ENCODE measurements at places on chromosomes 1 and 21.

- no peak for DNase-seq
These were observed 8.0 kb downstream of the RAB29 start for GRCh38 chr1:205767248-205767647.

GRCh38 chr1:24070821-24071393 is 41.0 kb downstream of the MYOM3 start:
- peak; percentile 78 for DNase-seq

- no peak for DNase-seq
These were observed 50.6 kb upstream of the SLC35A3 start for GRCh38 chr1:99919220-99919619.

DNA sequence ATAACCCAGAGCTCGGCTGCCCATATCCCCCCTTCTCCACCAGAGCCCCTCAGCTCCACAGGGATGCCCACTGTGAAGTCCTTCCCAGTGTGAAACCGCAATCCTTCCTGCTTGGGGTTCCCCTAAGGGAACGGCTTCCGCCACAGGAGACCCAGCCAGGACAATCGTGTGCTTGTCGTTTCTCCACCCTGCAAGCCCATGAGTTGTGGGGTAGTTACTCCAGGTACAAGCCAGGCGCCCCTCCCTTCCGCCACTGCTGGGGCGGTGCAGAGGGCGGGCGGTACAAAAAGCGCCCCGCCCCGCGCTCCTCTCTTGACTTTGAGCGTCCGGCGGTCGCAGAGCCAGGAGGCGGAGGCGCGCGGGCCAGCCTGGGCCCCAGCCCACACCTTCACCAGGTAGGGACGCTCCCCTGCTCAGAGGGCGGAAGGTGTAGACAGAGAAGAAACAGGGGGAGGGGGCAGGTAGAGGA is at the start of gene TINAGL1:
TINAGL1 (plus strand) TSS at position 315 of the 469 bp plus-strand sequence. CDS start 634 bp downstream, outside the sequence.
- no peak for DNase-seq

DNA sequence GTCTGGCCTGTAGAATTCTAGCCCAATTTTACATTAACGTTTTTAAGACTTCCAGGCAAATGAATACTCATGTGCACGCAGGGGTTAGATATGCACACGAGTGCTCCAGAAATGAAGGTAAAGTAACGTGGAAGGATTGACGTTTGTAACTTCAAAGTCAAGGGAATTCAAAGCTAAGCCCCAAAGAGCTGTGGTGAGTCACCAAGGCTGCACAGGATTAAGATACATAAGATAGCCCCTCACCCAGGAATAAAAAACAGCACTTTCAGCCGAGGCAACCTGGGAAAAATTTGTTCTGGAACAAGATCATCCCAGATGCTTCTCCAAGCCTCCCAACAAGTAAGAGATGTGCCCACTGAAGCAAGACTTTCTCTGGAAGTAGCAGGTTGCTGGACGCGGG is 259.6 kb upstream of the PLXNA2 start:
- no peak for DNase-seq

DNA sequence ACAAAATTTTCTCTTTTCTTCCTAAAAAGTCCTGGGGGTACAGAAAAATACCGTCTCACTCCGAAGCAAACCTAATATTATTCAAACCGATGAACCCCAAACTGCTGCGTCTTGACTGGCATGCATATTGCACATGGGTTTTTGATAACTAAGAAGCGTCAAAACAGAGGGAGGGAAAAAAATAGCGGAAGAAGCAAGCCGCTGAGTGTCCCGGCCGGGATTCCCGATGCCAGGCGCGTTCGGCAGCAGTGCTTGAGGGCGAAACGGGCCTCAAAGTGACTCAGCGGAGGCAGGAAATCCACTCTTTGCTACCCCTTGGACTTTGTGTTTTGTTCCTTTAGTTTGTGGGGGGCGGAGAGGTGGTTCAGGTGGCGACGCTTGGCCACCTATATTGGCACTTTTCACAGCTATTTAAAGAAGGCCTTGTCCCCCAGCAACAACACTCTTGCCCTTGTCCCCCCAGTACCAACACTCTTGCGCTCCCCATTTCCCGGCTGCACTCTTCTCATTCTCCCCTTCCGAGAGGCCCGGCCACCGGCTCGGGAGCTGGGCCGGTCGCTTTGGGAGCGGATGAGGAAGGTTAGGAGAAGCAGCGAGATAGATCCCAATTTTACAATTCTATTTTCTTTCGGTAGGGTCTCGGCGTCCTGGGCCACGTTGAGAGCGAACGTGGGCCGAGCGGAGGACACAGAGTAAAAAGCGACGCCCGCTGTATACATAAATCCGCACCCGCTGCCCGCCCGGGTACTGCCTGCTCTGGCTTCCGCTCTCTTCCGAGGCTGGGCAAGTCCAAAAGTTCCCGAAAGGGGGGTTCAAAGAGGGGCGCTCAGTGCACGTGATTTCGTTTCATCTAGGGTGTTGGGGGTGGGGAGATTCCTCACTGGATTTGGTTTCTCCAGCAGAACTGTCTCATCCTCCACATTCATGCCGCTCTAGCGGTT is 2.5 kb downstream of the LMX1A start:
- no peak for DNase-seq

DNA sequence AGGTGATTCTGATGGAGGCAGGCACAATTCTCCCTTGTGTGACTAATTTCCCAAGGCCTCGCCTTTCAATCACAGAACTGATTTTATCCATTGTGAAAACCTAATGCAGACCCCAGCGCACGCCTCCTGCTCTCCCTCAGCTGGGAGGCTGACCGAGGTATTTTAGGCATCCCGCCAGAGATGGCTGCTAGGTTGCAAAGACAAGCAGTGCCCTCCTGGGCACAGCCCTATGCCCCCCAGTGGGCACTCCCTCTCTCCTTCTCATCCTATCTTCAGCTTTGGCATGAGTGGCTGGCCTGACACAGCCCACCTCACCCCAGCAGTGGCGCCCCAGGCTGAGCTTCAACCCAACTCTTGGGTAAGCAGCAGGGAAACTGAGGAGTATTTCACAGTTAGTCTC is 24.2 kb upstream of the ZNF648 start:
- DNase-seq, result no peak

GRCh38 chr1:204410688-204411450 is 748 bp downstream of the PPP1R15B start:
- peak; percentile 14 for DNase-seq

GRCh38 chr1:181040284-181040865 is 6.6 kb downstream of the MR1 start:
- no peak for DNase-seq

DNA sequence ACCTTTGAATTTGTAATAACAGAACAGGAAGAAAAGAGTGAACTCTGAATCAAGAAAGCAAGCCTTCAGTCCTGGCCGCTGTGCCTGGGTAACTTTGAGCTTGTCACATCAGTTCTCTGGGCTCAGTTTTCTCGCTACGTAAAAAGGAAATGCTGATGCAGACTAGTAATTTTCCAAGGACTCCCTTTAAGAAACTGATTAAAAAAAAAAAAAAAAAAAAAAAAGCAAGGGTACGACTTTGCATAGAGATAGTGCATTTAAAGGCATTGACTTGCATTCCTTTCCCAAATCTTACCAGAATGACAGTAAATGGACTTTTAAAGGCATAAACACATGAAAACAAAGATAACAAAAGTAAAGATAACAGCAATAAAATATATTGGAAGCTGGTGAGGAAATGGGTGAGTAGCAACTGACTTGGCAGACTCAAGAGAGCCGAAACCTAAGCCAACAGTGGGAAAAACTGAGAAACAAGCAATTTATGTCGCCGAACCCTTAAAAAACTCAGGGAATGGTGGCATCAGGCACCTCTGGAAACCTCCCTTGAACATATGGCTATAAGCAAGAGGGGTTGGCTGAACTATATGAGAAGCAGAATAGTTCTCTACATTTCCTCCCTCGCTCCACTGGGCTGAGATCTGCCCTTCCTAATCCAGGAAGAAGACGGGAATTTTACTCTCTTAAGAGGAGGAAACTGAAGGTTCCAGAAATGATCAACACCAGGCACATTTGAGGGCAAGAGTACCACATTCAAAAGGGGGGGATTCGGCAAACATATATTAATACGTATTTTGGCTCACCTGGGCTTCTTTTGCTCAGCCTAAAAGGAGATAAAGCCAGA is 189.2 kb downstream of the CDC7 start:
- no peak for DNase-seq

- DNase-seq, result no peak
These were observed 99.8 kb downstream of the MRPL39 start for GRCh38 chr21:25507522-25507921.

- DNase-seq, result no peak
These were observed 134.0 kb downstream of the HIVEP3 start for GRCh38 chr1:41784531-41785274.

- DNase-seq, result no peak
These were observed 101.8 kb downstream of the ROR1 start for GRCh38 chr1:63875636-63876035.

DNA sequence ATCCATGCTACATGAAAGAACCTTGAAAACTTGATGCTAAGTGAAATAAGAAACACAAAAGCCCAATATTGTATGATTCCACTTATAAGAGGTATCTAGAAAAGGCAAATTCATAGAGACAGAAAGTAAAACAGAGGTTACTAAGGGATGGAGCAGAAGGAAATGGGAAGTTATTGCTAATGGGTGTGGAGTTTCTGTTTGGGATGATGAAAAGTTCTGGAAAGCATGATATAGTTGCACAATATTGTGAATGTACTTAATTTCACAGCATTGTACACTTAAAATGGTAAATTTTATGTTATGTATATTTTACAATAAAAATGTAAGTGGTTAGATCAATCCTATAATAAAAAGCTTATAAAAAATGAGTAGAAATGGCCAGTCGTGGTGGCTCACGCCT is 1.6 kb upstream of the NECAP2 start:
- DNase-seq, result no peak

- DNase-seq, result no peak
These were observed 36.5 kb downstream of the SNAP47 start for GRCh38 chr1:227771771-227772170.

GRCh38 chr1:16979475-16980327 is 719 bp downstream of the MFAP2 start:
- DNase-seq, result no peak

GRCh38 chr1:54302951-54303843 is 103.0 kb downstream of the SSBP3 start:
- DNase-seq, result peak; percentile 17

DNA sequence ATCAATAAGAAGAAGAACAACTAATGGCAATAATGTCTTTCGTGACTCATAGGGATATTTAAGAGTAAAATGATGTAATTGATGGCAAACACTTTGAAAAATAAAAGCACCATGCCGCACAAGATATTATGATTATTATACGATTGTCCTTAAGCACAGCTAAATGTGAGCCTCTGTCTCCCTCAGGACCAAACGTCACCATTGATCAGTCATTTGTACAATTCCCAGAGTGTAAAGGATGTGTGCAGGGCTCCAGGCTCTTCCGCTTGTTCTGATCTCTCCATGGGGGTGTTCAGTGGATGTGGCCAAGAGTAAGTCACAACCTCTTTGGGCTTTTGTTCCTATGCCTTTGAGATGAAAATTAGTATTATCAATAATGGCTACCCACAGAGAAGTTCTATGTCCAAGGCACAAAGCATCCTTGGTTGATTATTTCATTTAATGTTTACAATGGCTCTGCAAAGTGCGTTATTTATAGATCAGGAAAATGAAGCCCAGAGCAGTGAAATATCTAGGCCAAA is 17.7 kb upstream of the C1orf87 start:
- DNase-seq, result no peak

- no peak for DNase-seq
These were observed 29.1 kb upstream of the C1orf146 start for GRCh38 chr1:92188436-92189255.

DNA sequence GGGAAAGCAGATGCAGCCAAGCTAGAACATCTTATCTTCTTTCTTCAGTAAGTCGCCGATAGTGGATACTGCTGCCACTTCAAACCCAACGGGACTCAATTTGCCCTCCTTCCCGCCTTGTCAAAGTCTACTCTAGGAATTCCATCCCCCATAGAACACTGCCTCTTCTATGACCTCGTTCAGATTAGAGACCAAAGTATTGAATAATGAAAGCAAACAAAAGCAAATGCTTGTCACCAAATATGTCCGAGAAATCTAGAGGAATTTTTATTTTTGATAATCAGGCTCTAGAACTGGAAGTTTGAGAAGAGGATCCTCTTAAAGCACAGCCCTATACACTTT is 853 bp upstream of the RRAGC start:
- DNase-seq, result no peak

GRCh38 chr1:61220536-61220935 is 138.2 kb downstream of the NFIA start:
- no peak for DNase-seq

GRCh38 chr1:67802565-67802964 is 30.7 kb downstream of the GNG12 start:
- DNase-seq, result no peak

DNA sequence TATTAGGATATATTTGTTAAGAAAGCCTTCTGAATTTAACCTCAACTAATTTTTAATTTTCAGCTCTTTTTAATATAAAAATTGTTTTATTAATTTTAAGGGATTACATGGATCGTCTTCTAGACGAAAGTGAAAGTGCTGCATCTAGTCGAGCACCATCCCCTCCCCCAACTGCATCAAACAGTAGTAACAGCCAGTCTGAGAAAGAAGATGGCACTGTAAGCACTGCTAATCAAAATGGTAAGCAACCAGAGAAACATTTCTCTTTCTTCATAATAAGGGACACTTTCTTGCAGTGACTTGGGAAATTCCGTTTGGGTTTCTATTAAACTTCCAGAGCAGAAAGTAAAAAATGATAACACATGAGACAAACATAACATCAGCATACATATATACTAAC is 56.9 kb downstream of the MIER1 start:
- no peak for DNase-seq

DNA sequence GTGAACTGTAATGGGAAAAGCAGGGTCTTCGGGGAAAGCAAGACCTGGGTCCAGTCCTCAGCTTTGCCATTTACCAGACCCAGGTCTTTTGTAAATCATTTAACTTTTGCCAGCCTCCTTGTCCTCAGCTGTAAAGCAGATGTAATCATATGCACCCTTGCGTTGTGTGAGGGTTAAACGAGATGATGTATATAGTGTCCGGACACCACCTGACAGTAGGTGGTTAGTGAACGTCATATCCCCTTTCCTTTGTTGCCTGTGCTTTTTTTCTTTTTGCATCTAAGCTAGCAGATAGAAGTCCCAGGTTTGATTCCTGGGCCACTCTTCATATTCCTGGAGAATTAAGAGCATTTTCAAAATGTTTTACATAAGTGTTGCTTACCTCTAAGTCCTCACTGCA is 28.5 kb downstream of the IL12RB2 start:
- DNase-seq, result no peak

GRCh38 chr1:203547147-203547546 is 53.2 kb downstream of the OPTC start:
- DNase-seq, result no peak

DNA sequence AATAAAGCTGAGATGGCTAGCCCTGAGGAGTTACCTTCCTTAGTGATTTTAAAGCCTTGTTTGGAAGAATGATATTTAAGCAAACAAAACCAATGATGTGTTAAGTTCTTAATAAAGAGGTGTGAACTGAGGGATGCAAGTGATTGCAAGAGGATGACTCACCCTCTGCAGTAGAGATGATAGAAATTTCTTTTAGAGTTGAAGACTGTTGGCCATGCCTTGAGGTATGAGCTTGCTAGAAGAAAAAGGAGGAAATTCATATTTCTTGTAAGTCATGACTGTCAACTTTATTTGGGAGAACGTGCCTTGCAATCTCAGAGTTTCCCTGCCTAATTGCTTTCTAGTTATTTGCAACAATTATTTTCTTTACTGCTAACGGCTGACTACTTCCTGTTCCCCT is 94.7 kb downstream of the PLA2G4A start:
- no peak for DNase-seq

- no peak for DNase-seq
These were observed 8.1 kb upstream of the MYOG start for GRCh38 chr1:203093754-203094410.
